Large intestine (tissue), 12 donors: ENCODE measurements at places on chromosomes 16 and 17. TPM values are rescaled to one million over a fixed set of nuclear protein-coding genes. Genes with fewer than 3 reads are reported as not detected.

Gene SLC47A2
- 0.54 TPM for polyA plus RNA-seq

DNA sequence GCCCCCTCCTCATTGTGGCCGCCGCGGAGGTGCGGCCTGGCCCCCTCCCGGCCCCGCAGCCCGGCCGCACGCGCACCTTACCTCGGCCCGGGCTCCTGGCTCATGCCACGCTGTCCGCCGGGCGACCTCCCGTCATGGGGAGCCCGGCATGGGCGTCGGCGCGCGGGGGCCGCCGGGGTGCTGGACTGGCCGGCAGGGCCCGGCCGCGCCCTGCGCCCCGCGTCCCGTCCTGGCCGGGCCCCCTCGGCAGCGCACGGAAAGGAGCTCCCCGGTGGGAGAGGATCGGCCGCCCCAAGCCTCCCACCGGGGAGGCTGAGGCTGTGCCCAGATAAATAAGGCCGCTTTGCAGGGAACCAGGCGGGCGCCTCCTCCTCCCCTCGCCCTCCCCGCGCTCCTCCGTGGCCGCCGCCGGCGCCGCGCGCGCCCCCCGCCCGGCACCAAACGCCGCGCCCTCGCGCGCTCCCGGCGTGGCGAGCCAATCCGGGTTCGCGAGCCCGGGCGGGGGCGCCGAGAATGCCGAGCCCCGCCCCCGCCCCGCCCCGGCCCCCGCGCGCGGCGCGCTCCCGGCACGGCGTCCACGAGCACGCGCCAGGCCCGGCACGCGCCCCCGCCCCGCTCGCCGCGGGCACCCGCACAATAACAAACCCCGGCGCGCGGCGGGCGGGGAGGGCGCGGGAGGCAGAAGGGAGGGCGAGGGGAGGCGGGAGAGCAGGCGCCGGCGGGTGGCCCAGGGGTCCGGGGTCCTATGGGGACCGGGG is at the start of gene FBXL16:
TSS of gene FBXL16 (minus strand) at position 371 of the 758 bp plus-strand sequence. CDS start 8,396 bp downstream, outside the sequence.
- no peaks in the 10 kb centered on the region for H3K36me3 ChIP-seq
- DNase-seq = no peak
- H3K27ac ChIP-seq = no peak within 1 kb of the TSS
- peak within 1 kb of the TSS; percentile 4 for H3K4me3 ChIP-seq
- peaks cover 91% of the 10 kb centered on the region for H3K27me3 ChIP-seq

Gene MRPL38
- 62.1 TPM for polyA plus RNA-seq

DNA sequence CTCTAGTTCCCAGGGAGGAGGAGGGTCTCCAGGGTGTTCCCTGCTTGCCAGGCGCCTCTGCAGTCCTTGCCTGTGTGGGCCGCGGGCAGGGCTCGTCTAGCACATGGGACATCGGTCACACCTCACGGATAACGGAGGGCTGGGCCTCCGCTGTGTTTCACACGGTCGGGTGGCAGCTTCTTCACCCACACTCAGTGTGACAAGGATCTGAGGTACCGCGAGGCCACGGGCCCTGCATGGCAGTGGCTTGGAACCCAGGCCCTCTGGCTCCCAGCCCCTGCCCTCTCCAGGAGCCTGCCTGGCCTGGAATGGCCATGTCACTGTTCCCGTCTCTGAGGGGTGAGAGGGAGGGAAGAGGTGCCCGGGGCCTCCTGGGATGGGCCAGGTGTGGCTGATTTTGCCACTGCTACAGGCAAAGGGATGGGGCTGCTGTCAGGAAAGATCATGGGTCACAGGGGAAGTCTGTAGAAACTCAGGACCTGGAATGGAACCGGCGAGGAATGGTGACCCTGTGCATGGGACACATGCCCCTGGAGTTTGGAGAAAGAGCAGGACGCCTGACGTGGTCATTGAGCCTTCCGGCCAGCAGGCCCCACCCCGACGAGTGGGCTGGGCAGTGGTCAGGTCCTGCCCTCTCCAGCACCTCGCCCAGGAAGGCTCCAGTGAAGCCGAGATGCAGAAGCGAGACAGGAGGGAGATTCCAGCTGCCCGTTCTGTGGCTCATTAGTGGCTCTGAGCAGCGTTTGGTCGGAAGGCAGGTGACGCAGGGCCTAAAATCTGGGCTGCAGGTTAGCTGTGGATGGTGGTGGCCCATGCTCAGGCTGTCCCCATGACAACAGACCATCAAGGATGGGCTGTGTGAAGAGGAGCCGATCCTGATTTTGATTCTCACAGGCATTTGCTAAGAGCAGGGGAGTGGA is 76.5 kb upstream of the GSE1 start:
- DNase-seq = no peak
- H3K4me1 ChIP-seq = peaks cover 42% of the 10 kb centered on the region
- peaks cover 14% of the 10 kb centered on the region for H3K36me3 ChIP-seq
- H3K27me3 ChIP-seq = no peaks in the 10 kb centered on the region

DNA sequence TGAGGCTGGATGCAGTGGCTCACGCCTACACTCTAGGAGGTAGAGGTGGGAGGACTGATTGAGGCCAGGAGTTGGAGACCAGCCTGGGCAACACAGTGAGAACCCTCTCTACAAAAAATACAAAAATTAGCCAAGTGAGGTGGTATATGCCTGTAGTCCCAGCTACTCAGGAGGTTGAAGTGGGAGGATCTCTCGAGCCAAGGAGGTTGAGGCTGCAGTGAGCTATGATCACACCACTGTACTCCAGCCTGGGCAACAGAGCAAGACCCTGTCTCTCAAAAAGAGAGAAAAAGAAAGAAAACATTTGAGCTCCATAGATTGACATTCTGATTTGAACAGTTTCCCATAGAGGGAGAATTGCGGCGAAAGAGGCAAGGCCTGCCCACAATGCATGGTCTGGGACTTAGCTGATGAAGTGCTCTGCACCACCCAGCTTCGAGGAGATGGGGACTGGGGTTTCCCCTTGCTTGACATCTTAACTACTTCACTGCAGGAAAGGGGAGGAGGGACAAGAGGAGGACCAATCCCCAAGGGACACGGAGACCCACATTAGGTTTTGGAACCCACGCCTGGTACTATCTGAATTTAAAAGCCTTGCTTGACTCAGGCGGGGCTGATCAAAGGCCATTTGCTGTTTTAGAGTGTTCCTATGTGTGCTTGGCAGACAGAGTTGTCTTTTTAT is 21.7 kb downstream of the MSI2 start:
- no peak overlapping the region for H3K4me3 ChIP-seq
- H3K36me3 ChIP-seq = peaks cover 42% of the 10 kb centered on the region
- no peak overlapping the region for H3K27ac ChIP-seq
- H3K4me1 ChIP-seq = peaks cover 10% of the 10 kb centered on the region
- H3K27me3 ChIP-seq = no peaks in the 10 kb centered on the region

- H3K27me3 ChIP-seq = no peaks in the 10 kb centered on the region
- no peak for DNase-seq
- no peak within 1 kb of the TSS for H3K4me3 ChIP-seq
Measured at GRCh38 chr16:5065813-5066212, at the start of gene C16orf89. TSS of gene C16orf89 (minus strand) at chr16:5065956. CDS start at chr16:5065908, 48 bp downstream.

DNA sequence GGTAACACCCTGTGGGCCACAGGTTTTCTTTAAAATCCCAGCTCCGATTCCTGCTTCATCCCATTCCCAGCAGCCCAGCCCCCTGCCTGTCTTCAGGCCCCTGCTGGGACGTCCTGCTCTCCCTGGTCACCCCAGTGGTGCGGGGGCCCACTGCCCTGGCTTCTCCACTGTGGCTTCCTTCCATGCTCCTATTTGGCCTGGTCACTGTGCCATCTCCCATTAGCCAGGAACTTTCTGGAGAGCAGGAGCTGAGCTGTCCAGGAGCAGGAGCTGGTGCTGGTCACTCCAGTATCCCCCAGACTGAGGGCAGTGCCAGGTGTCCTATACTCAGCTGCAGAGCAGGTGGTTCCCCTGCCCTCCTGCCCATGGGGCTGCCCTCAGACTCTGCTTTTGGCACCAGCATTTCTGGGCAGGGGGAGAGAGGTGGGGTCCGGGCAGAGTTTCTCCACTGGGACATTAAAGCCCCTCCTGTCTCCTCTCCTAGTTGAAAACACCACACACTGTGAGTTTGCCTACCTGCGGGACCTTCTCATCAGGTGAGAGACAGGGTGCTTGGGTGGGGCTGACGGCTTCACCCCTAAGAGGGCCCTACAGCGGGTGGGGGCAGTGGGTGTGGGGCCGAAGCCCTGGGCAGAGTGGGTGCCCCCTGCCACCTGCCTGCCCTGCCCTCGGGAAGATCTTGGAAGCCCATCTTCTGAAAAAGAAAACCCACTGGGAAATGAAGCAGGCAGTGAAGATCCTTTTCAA is 356.2 kb downstream of the SEC14L1 start:
- no peak overlapping the region for H3K27ac ChIP-seq
- DNase-seq = no peak
- H3K27me3 ChIP-seq = no peaks in the 10 kb centered on the region
- H3K4me1 ChIP-seq = no peaks in the 10 kb centered on the region
- peaks cover 78% of the 10 kb centered on the region for H3K36me3 ChIP-seq

GRCh38 chr17:896953-897661 is 82.5 kb downstream of the NXN start:
- H3K27ac ChIP-seq = peak overlapping the region; percentile 63
- no peaks in the 10 kb centered on the region for H3K27me3 ChIP-seq
- no peak overlapping the region for H3K4me3 ChIP-seq
- H3K36me3 ChIP-seq = no peaks in the 10 kb centered on the region

Gene ABR
- polyA plus RNA-seq = 125 TPM

DNA sequence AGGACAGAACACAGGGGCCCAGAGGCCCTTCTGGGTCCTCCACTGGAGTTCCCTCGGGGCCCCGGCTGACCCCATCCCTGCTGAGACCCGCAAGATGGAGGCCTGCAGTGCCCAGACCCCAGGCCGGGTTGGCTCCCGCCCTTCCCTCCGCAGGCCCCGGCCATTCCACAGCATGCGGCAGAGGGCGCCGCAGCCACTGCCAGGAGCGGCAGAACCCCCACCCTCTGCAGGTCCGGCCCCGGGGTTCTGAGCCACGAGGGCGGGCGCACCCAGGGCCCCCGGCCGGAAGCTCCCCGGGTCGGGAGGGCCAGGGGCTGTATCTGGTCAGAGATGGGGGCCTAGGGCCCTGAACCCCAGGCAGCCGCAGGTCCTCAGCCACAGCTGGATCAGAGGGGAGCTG is 2.4 kb upstream of the PERCC1 start:
- no peak for DNase-seq
- H3K27ac ChIP-seq = no peak overlapping the region
- peaks cover 4% of the 10 kb centered on the region for H3K27me3 ChIP-seq
- H3K4me1 ChIP-seq = peaks cover 4% of the 10 kb centered on the region
- H3K4me3 ChIP-seq = no peak overlapping the region

DNA sequence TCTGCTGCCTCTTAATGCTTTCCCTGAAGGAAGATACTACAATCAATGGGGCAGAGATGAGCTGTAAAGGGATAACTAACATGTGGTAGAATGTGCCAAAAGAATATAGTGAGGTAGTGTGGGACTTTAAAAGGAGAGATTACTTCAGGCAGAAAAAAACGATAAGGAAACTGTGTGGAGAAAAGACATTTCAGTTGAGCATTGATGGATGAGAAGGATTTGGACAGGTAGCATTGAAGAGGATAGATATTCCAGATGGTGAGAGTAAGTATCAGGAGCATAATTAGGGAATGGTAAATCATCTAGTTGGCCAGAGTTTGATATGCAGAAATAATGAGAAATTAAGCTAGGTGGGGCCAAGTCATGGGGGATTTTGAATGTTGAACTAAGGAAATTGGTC is 97.3 kb downstream of the NLK start:
- H3K27me3 ChIP-seq = no peaks in the 10 kb centered on the region
- H3K4me1 ChIP-seq = no peaks in the 10 kb centered on the region
- no peak for DNase-seq
- no peak overlapping the region for H3K4me3 ChIP-seq

GRCh38 chr16:3431779-3432219 is 11.5 kb downstream of the ZNF597 start:
- peaks cover 2% of the 10 kb centered on the region for H3K36me3 ChIP-seq
- no peak overlapping the region for H3K4me3 ChIP-seq
- no peaks in the 10 kb centered on the region for H3K27me3 ChIP-seq
- no peak overlapping the region for H3K27ac ChIP-seq
- H3K4me1 ChIP-seq = no peaks in the 10 kb centered on the region

DNA sequence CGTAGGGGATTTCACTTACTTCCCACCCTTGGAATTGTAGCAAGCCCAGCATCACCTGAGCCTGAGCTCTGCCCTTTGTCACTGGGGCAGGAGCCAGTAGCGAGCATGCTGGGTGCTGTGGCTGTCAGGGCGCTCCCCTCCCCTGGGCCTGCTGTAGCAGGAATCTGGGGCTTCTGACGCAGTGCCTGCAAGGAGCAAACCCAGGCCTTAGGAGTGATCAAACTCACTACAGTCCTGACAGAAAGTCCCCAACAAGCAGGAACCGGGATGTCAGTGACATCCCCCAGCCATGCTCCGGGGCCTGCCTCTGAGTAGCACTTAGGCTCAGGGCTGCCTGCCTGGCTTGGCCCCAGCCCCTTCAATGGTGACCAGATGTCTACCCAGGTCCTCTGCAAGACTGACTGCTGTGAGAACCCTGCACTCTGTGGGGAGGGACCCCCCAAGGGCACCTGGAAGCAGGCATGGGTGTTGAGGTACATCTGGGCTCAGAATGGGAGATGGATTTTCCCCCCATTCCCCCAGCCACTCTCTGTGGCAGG is 23.5 kb downstream of the PLD6 start:
- no peak for DNase-seq
- H3K27ac ChIP-seq = no peak overlapping the region
- no peaks in the 10 kb centered on the region for H3K27me3 ChIP-seq

GRCh38 chr16:15607700-15608396 is 35.1 kb downstream of the MARF1 start:
- no peak for DNase-seq
- H3K36me3 ChIP-seq = peaks cover 87% of the 10 kb centered on the region
- no peak overlapping the region for H3K27ac ChIP-seq
- H3K27me3 ChIP-seq = no peaks in the 10 kb centered on the region
- H3K4me1 ChIP-seq = no peaks in the 10 kb centered on the region
- H3K4me3 ChIP-seq = no peak overlapping the region

GRCh38 chr16:66935314-66936011 is at the start of gene CES2:
TSS of gene CES2 (plus strand) at chr16:66935516. CDS start at chr16:66935636, 120 bp downstream.
- peak; percentile 90 for DNase-seq
- H3K4me3 ChIP-seq = peak within 1 kb of the TSS; percentile 93
- H3K36me3 ChIP-seq = peaks cover 39% of the 10 kb centered on the region

GRCh38 chr16:66608241-66609138 is 4.0 kb downstream of the CMTM3 start:
- H3K4me3 ChIP-seq = no peak overlapping the region
- peak; percentile 84 for DNase-seq
- no peak overlapping the region for H3K27ac ChIP-seq
- peaks cover 6% of the 10 kb centered on the region for H3K4me1 ChIP-seq
- H3K36me3 ChIP-seq = peaks cover 43% of the 10 kb centered on the region

- no peaks in the 10 kb centered on the region for H3K36me3 ChIP-seq
- no peak overlapping the region for H3K4me3 ChIP-seq
- H3K27ac ChIP-seq = no peak overlapping the region
- no peak for DNase-seq
- no peaks in the 10 kb centered on the region for H3K27me3 ChIP-seq
Measured at GRCh38 chr16:11474617-11475291, 112.0 kb downstream of the LITAF start.

- DNase-seq = no peak
- H3K27ac ChIP-seq = no peak overlapping the region
- no peak overlapping the region for H3K4me3 ChIP-seq
- H3K36me3 ChIP-seq = no peaks in the 10 kb centered on the region
Measured at GRCh38 chr16:3095869-3096268, 3.2 kb downstream of the ZSCAN10 start.

- no peak overlapping the region for H3K4me3 ChIP-seq
- no peak overlapping the region for H3K27ac ChIP-seq
- H3K36me3 ChIP-seq = no peaks in the 10 kb centered on the region
Measured at GRCh38 chr16:52101246-52101645, 445.7 kb downstream of the TOX3 start.

Gene SPOP
- 54.3 TPM for polyA plus RNA-seq

- H3K4me3 ChIP-seq = no peak overlapping the region
- H3K4me1 ChIP-seq = no peaks in the 10 kb centered on the region
- no peaks in the 10 kb centered on the region for H3K36me3 ChIP-seq
- no peak for DNase-seq
Measured at GRCh38 chr16:11190588-11191560, 65.1 kb downstream of the SOCS1 start.
